A549 treated with AZD2906 at 1 μM for 4 hours (cell line): ENCODE measurements at places on chromosomes 6 and 20. TPM values are rescaled to one million over a fixed set of nuclear protein-coding genes. Genes with fewer than 3 reads are reported as not detected.

The SRSF12 gene
- 1.2 to 2.3 TPM (median 1.9 TPM) in 5 replicates for total RNA-seq

The AIF1 gene
- total RNA-seq: not detected in 5 replicates

The CENPQ gene
- total RNA-seq: 5.7 to 7.4 TPM (median 7.1 TPM) in 5 replicates

The POM121L2 gene
- total RNA-seq: not detected in 5 replicates

The KCNQ5 gene
- 1.3 to 1.6 TPM (median 1.6 TPM) in 5 replicates for total RNA-seq

The MROH8 gene
- 0.90 to 1.4 TPM (median 1.1 TPM) in 5 replicates for total RNA-seq

The EYA4 gene
- total RNA-seq: 8.5 to 10.0 TPM (median 9.8 TPM) in 5 replicates

The KCNK5 gene
- 1.2 to 1.4 TPM (median 1.3 TPM) in 5 replicates for total RNA-seq
